Hepatocyte (in vitro differentiated cells): ENCODE measurements at places on chromosomes 12 and 14.

GRCh38 chr14:84237881-84238280, 1292.1 kb upstream of the FLRT2 start:
- H3K27ac ChIP-seq: no peak overlapping the region
- H3K4me3 ChIP-seq: no peak overlapping the region
- no peaks in the 10 kb centered on the region for H3K36me3 ChIP-seq
- no peaks in the 10 kb centered on the region for H3K4me1 ChIP-seq

GRCh38 chr14:89445273-89445973, 28.4 kb upstream of the FOXN3 start:
- DNase-seq: no peak
- H3K36me3 ChIP-seq: no peaks in the 10 kb centered on the region
- H3K4me3 ChIP-seq: no peak overlapping the region
- no peaks in the 10 kb centered on the region for H3K27me3 ChIP-seq
- H3K27ac ChIP-seq: no peak overlapping the region
- H3K4me1 ChIP-seq: peaks cover 4% of the 10 kb centered on the region

- no peak for DNase-seq
- H3K27me3 ChIP-seq: no peaks in the 10 kb centered on the region
- H3K27ac ChIP-seq: no peak overlapping the region
- H3K4me1 ChIP-seq: peaks cover 12% of the 10 kb centered on the region
- no peak overlapping the region for H3K4me3 ChIP-seq
Measured at GRCh38 chr14:74558655-74559054, 53.4 kb downstream of the LTBP2 start.

- no peaks in the 10 kb centered on the region for H3K27me3 ChIP-seq
- no peak overlapping the region for H3K4me3 ChIP-seq
- no peak overlapping the region for H3K27ac ChIP-seq
- no peak for DNase-seq
Measured at GRCh38 chr14:95208598-95208997, 51.3 kb upstream of the DICER1 start.

GRCh38 chr12:55681142-55682077, 26.3 kb downstream of the ITGA7 start:
- H3K4me3 ChIP-seq: peak overlapping the region; percentile 26
- peak; percentile 89 for DNase-seq
- no peaks in the 10 kb centered on the region for H3K27me3 ChIP-seq

GRCh38 chr14:96194262-96194656, 10.4 kb upstream of the BDKRB2 start:
- H3K4me3 ChIP-seq: no peak overlapping the region
- peak overlapping the region; percentile 96 for H3K27ac ChIP-seq
- DNase-seq: no peak
- no peaks in the 10 kb centered on the region for H3K36me3 ChIP-seq
- peaks cover 9% of the 10 kb centered on the region for H3K4me1 ChIP-seq

- H3K4me1 ChIP-seq: no peaks in the 10 kb centered on the region
- H3K4me3 ChIP-seq: peak within 1 kb of the TSS; percentile 70
- H3K36me3 ChIP-seq: no peaks in the 10 kb centered on the region
- peak within 1 kb of the TSS; percentile 39 for H3K27ac ChIP-seq
Measured at GRCh38 chr12:21940549-21941505, at the start of gene ABCC9. ABCC9 (minus strand) TSS chr12:21941426; CDS start chr12:21936674, 4,752 bp downstream.

GRCh38 chr12:58500399-58500798, 419.9 kb downstream of the LRIG3 start:
- H3K27ac ChIP-seq: no peak overlapping the region
- no peak for DNase-seq
- H3K27me3 ChIP-seq: no peaks in the 10 kb centered on the region
- H3K4me1 ChIP-seq: peaks cover 13% of the 10 kb centered on the region

GRCh38 chr14:23182372-23183157, 895 bp downstream of the SLC7A8 start:
- H3K27ac ChIP-seq: peak overlapping the region; percentile 54
- peak overlapping the region; percentile 66 for H3K4me3 ChIP-seq
- no peaks in the 10 kb centered on the region for H3K27me3 ChIP-seq
- H3K4me1 ChIP-seq: peaks cover 11% of the 10 kb centered on the region

DNA sequence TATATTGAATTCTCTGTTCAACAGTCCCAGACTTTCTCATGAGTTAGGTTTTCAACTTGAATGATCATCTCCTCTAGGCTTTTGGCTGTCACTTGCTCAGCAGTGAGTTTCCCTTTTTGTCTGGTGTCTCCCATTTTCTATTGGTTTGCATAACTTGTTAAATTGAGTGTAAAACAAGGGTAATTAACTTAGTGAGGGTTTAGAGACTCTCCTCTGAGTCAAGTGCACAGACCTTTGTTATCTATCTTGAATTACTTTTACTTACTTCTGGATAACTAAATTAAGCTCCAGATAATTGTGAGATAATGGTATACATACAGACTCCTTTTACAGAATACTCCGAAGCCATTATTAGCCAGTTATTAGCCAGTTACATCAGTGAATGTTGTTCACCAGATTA, 22.0 kb downstream of the MLXIP start:
- H3K27ac ChIP-seq: no peak overlapping the region
- DNase-seq: no peak
- no peaks in the 10 kb centered on the region for H3K27me3 ChIP-seq
- H3K4me1 ChIP-seq: peaks cover 32% of the 10 kb centered on the region
- H3K36me3 ChIP-seq: no peaks in the 10 kb centered on the region
- no peak overlapping the region for H3K4me3 ChIP-seq

DNA sequence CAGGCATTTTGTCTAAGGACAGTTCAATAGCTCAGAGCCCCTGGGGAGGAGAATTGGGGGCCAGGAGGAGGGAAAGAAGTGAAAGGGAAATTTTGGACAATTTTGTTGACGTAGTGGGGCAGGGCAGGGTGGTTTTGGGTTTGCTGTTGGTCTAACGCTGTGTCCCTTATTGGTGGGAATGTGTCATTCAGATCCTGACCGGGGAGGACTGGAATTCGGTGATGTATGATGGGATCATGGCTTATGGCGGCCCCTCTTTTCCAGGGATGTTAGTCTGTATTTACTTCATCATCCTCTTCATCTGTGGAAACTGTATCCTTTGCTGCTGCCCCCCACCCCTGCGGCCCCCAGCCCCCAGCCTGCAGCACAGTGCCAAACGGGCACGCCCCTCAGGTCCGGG, 212.1 kb upstream of the FKBP4 start:
- no peak for DNase-seq
- H3K4me3 ChIP-seq: no peak overlapping the region
- H3K27ac ChIP-seq: no peak overlapping the region
- peaks cover 6% of the 10 kb centered on the region for H3K4me1 ChIP-seq

DNA sequence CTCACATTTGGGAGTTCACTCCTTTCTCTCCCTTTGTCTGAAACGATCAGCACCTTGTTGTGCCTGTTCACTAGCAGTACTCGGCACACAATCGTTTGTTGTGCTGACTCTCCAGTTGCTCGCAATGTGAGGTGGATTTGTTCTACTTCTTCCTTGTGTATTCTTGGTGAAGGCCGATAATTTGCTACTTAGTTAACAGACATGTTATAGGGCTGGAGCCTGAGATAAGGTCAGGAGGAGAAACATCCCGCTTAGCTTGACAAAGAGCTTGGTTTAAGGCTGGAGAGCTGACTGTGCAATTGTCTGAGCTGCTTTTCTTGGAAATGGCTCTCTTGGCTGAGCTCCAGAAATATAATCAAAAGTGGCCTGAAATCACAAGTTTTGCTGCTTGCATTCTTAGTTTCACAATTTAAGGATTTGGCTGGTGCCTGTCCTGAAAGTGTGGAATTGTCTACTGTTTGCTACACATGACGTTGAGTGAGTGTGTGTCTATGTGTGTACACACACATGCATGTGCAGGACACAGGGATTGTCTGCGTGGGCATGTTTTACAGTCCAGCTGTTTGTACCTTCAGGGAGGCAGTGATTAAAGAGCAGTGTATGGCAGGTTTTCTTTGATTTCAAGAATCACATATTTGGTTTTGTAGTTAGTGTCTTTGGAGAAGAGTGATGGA, 77.7 kb downstream of the ARF6 start:
- peak overlapping the region; percentile 92 for H3K27ac ChIP-seq
- H3K27me3 ChIP-seq: no peaks in the 10 kb centered on the region
- H3K4me1 ChIP-seq: peaks cover 64% of the 10 kb centered on the region
- DNase-seq: peak; percentile 66

- no peak overlapping the region for H3K4me3 ChIP-seq
- H3K27me3 ChIP-seq: no peaks in the 10 kb centered on the region
- DNase-seq: no peak
- H3K36me3 ChIP-seq: no peaks in the 10 kb centered on the region
- H3K27ac ChIP-seq: no peak overlapping the region
- H3K4me1 ChIP-seq: peaks cover 7% of the 10 kb centered on the region
Measured at GRCh38 chr14:76929927-76930326, 98.6 kb downstream of the IRF2BPL start.
